ENCODE measurements at places on chromosomes 5 and 9.

- no peak for DNase-seq
Observed at GRCh38 chr5:142743592-142744441, 26.4 kb upstream of the ARHGAP26 start.

DNA sequence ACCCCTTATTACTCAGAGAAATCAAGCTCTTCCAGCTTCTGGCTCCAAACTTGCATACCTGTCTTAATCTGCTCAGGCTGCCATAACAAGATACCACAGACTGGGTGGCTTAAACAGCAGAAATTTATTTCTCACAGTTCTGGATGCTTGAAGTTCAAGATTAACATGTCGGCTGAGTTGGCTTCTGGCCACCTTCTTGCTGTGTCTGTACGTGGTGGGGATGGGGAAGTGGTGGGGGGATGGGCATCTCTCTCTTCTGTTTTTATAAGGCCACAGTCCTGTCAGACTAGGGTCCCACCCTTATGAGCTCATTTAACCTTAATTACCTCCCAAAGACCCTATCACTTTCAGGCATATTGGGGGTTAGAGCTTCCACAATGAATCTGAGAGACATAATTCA, 140.5 kb downstream of the SV2C start:
- no peak for DNase-seq

GRCh38 chr5:145162626-145163025, 672.5 kb downstream of the PRELID2 start:
- no peak for DNase-seq

GRCh38 chr5:139930406-139930805, 112.7 kb downstream of the NRG2 start:
- no peak for DNase-seq

- no peak for DNase-seq
Observed at GRCh38 chr5:56126487-56127179, 106.5 kb downstream of the ANKRD55 start.

DNA sequence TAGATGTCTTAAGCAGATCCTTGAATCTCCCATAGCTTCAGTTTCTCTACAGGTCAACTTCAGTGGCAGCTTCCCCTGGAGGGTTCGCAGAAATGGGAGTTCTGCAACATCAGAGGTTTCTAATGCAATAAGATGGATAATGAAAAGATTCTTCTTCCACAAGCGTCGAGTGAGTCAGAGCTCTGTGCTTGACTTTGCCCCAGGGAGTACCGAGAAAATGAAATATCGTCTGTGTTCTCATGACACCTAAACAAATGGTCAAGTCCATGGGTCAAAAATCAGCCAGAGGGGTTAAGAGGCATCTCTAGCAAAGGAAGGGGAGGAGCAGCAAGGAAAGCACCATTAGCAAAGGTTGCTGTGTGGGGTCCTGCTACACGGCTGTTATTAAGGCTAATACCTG, 3.2 kb upstream of the ADRA1B start:
- DNase-seq: no peak

DNA sequence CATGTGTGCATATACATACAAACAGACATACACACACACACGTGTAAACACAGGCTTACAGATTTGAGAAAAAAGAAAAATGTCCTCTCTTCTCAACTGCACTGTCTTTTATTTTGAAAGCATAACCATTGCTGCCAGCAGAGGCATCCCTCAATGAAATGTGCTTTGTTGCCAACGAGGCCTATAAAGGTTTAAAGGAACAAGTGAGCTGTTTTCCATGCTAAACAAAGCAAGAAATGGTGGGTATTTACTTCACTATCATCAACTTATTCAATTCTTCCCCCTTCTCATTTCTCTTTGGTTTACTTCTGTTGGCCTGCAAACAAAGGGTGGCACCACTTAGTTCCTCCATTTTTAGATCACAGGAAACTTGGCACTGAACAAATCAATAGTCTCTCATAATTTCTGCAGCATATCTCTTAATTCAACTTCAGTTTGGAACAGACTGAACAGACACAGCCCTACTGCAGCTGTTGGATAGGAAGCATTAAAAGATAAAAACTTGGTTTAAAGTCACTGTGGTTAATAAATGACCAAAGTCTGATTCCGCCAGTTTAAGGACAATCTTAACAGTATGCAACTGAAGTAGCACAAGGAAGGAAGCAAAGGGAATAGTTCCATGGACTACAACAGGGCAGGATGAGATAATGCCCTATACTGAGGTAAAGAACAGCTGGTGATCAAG, 21.7 kb downstream of the TTC33 start:
- DNase-seq: no peak

GRCh38 chr5:140011297-140011802, 31.7 kb downstream of the NRG2 start:
- no peak for DNase-seq

DNA sequence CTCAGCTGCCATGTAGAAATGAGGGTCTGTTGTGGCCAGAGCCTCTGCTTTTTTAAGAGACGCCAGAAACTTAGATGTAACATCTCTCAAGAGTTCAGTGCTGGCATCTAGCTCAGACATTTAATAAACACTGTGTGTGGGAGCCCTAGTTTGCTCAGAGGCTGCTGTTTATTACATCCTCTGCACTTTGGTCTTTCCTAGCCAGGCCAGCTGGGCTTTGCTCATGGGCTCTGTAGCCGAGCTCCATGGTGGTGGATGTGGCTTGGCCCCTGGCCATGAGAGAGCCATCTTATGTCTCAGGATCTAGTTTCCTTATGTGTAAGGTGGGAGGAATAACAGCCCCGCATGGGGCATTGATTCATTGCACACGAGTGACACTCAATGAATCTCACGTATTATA, 30.0 kb downstream of the ARHGEF37 start:
- DNase-seq: no peak

- no peak for DNase-seq
Observed at GRCh38 chr5:591746-592145, 20.4 kb upstream of the CEP72 start.

DNA sequence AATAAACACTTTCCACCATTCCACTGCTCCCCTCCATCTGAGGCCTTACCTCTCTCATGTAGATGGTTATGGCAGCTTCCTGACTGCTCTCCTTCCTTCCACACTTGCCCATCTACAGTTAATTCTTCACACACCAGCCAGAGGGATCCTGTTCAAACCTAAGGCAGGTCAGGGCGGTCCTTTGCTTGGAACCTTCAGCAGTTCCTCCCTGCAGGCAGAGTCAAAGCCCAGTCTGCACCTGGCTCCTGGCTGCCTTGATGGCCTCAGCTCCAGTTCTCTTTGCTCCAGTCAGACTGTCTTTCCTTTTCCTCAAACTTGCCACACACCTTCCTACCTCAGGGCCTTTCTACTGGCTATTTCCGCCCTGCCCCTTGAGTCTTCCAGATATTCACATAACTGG, 30.2 kb upstream of the NR3C1 start:
- DNase-seq: no peak

GRCh38 chr9:36818965-36819870, 214.8 kb downstream of the PAX5 start:
- no peak for DNase-seq

DNA sequence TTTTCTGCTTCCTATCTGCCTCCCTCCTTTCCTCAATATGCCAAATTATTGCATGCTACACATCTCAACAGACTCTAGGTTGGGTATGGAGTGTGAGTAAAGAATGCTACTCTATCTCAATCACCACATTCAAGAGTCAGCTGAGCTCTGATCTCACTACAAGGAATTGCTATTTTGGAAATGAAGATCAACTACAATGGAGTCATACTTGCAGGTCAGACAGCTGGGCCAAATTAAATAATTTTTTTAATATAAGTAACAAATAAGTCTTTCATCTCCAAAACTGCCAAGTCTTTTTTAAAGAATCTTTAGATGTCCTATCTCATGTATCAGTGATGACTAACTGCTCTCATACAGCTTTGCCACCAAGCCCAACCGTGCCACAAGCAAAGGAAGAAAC, 64.0 kb downstream of the DEPDC1B start:
- DNase-seq: no peak

- DNase-seq: no peak
Observed at GRCh38 chr5:132055808-132056609, 4.4 kb upstream of the IL3 start.

DNA sequence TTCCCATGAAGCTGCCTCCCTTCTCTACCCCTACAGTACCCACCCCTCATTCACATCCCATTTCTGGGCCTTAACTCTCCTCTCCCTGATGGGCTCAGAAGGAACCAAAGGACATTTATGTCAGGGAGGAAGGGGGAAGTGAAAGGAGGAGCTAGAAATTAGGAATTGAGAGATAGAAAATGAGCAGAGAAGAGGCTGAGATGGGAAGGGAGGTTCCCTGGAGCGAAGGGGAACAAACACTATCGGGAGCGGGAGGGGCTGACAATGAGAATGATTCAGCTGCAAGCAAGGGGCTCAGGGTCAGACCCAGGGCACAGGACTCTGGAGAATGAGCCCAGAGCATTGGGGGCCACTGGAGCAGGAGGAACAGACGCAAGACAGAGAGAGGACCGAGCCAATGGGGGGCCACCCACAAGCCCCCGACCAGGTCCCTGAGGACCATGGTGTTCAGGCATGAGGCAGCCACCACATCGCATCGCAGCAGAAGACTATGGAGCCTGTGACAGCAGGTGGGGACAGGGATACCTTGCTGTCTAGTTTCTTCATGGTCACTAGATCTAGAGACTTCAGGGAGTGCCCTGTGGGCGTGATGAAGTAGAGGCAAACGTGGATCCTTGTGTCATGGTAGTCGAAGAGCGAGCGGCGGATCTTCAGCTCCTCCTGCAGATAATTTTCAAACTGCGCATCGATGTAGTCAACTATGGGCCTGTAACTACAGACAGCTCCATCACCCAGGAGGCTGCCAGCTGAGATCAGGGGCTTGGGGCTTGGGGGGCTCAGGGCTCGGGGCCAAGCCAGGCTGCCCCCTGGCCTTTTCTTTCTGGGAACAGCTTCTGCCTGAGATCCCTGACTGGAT, 13.6 kb downstream of the SEPTIN8 start:
- DNase-seq: no peak
